Endothelial cell (in vitro differentiated cells): ENCODE measurements at places on chromosomes 5 and 9.

- DNase-seq, result no peak
Measured at GRCh38 chr5:25181249-25181648, 536.5 kb upstream of the CDH10 start.

- no peak for DNase-seq
Measured at GRCh38 chr5:175816348-175816747, 55.0 kb upstream of the CPLX2 start.

DNA sequence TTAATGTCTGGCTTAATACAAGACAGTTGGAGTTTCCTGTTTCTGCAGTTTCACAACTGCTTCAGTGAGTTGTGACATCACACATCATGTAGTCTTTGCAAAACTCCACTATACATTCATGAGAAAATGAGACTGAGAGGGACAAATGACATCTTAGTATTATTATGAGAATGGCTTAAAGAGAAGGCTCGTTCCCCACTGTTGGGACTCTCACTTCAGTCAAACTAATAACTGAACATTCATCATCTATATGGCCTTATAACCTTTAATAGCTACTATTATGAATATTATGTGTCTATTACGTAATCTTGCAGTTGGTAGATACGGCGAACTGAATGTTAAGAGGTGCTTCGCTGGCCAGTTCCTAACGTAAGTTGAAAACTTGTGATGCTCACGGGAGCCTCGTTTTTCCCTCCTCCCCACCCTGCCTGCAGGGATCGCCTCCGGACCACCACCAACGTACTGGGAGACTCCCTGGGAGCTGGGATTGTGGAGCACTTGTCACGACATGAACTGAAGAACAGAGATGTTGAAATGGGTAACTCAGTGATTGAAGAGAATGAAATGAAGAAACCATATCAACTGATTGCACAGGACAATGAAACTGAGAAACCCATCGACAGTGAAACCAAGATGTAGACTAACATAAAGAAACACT, 79.4 kb downstream of the SLC1A3 start:
- DNase-seq, result no peak

DNA sequence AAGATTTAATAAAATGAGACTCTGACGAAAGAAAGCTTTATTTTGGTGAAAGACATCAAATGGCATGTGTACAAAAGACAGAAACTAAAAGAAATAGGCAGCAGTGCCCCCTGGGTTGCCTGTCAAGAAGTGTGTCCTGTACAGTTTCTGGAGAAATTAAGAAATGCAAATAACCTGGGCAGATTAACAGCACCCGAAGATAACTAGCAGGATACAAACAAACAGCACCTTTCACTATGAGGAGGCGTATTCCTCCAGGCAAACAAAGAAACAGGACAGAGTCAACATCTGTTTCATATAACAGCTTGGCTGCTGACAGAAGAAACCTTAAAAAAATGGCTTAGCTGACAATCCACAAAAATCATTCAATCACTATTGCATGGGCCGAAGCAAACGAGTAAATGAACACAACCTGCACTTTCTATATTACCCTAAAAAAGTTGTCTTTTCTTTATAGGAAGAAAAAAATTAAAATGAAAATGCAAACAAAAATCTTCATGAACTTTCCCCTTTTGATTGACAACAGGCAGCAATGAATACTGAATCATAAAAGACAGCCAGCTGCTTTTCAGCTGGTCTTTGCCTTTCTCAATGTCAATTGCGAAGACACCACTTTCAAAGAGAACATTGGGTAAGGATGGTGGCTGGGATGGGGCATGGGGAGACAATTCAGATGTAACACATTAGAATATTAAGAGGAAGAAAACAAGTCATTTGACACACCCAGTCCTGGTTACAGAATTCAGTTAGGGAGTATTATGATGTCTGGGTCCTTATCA, 162.1 kb downstream of the ARL15 start:
- DNase-seq, result no peak

- DNase-seq, result no peak
Measured at GRCh38 chr5:150067405-150067960, 18.9 kb downstream of the CSF1R start.

- DNase-seq, result no peak
Measured at GRCh38 chr5:6759401-6759800, 46.2 kb downstream of the TENT4A start.

DNA sequence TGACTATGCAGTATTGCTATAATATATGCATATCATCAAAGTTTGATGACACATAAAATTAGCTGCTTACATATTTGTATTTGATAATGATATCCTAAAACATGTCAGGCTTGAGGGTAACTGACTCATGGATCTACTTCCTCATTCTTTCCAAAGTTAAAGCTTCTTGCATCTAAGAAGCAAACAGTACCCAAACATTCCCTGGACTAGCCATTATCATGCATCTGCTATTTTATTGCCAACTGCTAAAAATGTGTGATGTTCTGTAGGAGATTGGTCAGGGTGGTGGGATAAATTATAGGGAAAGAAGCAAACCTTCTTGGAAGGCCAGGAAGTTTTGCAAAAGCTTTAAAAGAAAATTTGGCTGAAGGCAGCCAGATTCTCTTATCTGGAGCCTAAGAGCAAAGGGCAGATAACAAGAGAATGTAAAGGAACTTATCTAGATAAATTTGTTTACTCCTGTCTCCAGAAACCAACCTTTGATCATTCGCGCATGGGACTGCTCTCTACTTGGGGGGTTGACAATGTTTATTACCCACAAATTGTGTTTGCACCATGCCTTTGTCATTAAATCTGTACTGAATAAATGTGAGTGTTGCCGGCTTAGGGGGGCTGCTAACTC, 604.1 kb upstream of the TLE4 start:
- no peak for DNase-seq
